ENCODE measurements at places on chromosomes 12 and 14.

- no peak for DNase-seq
Measured at GRCh38 chr12:12586879-12587675, 24.4 kb upstream of the DUSP16 start.

GRCh38 chr12:78210506-78210860 is 379.8 kb downstream of the NAV3 start:
- DNase-seq: no peak

DNA sequence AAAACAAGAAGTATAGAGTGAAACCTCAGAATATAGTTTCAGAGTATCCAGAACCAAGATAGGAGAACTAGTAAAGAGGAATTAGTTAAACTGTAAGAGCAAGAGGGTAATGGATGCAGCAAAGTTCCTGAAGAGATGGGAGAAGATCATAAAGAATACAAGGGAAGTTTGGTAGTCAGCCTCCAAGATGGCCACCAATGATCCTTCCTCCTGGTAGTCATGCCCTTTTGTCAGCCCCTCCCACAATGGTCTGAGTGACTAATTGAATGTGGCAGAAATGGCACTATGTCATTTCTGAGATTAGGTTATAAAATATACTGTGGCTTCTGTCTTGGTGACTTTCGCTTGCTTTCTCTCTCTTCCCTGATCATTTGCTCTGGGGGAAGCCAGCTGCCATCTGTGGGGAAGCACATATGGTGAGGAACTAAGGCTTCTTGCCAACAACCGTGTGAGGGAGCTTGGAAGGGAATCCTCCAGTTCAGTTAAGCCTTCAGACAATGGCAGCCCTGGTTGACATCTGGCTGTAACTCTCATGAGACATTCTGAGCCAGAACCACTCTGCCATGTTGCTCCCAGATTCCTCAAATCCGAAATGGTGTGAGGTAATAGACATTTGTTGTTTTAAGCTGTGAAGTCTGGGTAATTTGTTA is 55.3 kb upstream of the AMN1 start:
- no peak for DNase-seq

DNA sequence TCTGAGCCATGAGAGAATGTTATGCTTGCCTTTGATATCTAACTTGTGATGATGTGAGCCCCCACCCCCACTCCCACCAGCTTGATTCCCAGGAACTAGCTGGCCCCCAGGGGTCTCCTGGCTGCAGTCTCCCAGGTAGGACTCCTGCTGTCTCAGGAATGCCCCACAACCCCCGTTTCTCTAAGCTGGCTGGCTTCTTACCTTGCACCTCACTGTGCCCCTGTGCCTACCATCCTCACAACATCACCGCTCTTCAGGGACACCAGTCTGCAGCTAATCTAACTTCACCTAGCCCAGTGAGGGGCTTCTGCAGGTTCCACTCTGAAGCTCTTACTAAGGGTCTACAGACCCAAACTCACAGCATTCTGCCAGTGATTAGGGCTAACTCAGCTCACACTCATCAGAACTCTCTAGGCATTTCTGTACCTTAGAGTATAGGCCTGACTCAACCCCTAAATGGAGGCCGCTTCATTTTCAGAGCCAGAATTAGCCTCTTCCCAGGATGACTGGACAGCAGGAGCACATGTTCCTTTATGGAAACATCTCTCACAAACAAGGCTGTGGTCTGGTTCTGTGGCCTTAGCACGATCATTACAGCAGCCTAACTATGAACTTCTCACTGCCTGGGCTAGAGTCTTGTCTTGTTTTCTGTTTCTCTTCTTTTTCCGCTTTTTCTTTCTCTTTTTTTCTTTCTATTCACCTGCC is 72.8 kb upstream of the IFNG-AS1 start:
- DNase-seq: no peak

DNA sequence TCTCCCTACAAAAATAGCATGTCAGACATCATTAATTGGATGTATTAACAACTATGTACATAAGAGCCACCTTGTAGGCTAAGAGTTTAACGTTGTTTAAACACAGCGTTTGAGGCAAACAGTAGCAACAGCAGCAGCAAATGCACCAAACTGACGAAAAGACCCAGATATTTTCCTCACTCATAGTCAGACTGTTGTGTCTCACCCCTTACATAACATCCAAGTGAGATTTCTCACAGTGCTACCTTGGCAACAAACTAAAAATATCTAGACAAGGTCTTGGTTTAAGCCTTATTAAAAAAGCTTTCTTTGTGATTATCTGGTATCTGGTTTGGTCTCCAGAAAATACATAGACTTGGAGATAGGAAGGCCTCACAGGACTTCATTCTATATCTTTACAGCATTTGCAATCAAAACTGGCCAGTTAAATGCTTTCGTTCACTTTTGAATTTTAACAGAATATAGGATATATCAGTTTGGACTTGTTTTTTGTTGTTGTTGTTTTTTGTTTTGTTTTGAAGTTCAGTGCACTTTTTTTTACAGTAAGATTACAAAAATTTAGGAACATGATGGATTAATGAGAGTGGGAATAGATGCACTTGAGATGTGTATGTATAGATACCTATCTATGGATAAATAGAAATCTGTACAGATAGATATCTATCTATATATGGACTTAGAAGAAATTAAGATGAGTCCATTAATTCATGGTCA is 4.1 kb downstream of the BHLHE41 start:
- DNase-seq: no peak
